NCI-H1417 (cell line): ENCODE measurements at places on chromosomes 5 and 9.

- DNase-seq = no peak
These were observed 9.6 kb downstream of the GMCL2 start for GRCh38 chr5:178177569-178177968.

GRCh38 chr5:10520706-10521105 is 43.2 kb upstream of the ANKRD33B start:
- DNase-seq = no peak

- DNase-seq = no peak
These were observed 15.3 kb downstream of the FPGS start for GRCh38 chr9:127817881-127818434.

GRCh38 chr9:81979196-81979595 is 9.4 kb upstream of the SPATA31D1 start:
- DNase-seq = no peak

GRCh38 chr5:128636361-128636760 is 98.3 kb upstream of the FBN2 start:
- DNase-seq = no peak

DNA sequence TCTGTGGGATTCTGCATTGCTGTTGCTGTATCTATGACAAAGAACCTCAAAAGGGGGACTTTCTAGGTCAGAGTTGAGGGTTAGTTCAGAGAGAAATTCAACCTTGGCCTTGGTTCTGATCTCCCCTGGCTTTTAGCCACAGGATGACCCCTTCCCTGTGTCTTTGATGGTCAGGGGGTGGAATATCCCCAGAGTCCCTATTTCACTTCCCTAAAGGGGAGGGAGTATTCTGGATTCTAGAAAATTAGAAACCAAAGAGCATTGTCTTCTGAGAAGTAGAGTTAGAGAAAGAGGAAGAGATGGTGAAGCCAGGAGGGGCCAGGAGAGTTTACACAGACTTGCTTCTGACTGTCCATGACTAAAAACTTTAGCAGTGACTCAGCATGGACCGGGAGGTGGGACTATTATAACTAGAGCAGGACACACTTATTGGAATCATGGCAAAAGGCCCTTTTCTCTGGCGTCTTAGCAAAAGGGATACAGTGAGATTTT is 56.2 kb upstream of the LPAR1 start:
- no peak for DNase-seq
